Ascending aorta (tissue), 2 donors: ENCODE measurements at places on chromosomes 6 and 20.

DNA sequence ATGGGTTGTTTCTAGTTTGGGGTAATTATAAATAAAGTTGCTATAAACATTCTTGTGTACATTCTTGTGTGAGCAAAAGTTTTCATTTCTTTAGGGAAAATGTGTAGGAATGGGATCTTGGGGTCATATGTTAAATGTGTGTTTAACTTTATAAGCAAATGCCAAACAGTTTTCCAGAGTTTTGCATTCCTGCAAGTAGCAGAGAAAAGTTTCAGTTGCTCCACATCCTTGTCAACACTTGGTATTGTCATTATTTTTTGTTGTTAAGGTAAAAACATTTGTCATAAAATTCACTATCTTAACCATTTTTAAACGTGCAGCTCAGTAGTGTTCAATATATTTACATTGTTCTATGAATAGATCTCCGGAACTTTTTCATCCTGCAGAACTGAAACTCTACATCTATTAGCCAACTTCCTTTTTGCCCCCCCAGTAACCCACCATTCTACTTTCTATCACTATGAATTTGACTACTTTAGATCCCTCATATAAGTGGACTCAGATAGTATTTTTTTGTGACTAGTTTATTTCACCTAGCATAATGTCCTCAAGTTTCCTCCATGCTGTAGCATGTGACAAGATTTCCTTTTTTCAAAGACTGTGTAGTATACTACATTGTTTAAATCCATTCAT lies 48.4 kb downstream of the PHACTR2 start:
- no peak for DNase-seq

GRCh38 chr6:24891004-24891403 lies 44.8 kb downstream of the RIPOR2 start:
- no peak for DNase-seq

GRCh38 chr6:111986651-111987050 lies 67.3 kb upstream of the CCN6 start:
- DNase-seq: no peak

DNA sequence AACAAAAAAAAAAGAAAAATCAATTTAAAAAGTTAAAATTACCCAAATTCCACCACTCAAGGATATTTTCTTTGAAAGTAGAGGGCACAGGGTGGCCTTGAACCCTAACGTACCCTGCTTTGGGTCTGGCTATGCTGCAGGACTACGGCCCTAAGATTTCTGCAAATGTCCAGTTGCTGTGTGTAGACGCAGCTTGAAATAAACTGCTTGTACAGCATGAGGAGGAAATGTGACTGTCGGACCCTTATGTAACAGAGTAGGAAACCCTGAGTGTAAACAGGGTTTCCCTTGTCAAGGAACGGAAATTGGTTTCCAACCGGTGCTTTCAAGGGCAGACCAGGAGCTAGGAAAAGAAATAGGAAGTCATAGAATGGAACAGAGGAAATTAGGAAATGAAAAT lies 60.7 kb upstream of the SHLD1 start:
- DNase-seq: no peak

DNA sequence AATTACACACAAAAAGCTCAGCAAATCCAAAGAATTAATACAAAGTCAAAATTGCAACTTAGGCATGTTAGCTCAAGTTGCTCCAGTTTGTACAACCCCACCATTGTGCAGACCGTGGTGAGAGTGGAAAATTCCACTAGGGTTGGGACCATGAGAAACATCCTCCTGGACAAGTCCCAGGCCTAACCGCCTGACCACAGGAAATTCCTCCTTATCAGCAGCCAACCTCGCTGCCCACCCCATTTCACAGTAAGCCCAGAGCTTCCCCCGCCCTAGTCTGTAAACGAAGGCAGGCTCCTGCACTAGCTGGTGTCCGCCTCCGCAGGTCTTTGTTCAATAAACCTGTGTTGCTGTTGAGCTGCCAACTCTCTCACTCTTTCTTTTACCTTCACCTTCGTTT lies 1023.3 kb downstream of the EYS start:
- no peak for DNase-seq

DNA sequence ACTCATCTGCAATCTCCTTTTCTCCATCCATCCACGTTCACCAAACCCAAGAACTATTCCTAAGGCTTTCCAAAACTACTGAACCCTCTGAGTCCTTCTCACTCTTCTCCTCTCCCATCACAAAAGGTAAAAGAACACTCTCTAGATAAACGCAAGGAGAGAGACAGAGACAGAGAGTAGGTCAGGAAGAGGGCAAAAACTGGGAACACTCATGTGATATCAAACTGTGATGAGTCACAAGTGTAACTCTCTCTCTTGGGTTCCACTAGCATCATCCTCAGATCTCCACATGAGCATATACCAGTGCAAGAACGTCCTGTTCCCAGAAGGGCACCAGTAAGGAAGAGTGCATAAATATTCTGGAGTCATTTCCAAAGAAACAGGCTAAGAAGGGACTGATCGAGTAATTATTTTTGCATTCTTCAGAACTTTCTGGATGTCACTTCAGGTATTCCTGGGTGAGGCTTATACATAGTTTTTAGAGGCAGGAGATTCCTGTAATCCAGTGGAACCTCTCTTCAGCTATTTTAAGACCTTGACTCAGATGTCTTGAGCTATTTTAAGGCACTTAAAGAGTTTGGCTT lies 47.3 kb upstream of the STXBP5 start:
- no peak for DNase-seq
